ENCODE measurements at places on chromosomes 7 and 10.
A peak's percentile ranks its signal among the peaks of the same experiment; 100 is the strongest.

DNA sequence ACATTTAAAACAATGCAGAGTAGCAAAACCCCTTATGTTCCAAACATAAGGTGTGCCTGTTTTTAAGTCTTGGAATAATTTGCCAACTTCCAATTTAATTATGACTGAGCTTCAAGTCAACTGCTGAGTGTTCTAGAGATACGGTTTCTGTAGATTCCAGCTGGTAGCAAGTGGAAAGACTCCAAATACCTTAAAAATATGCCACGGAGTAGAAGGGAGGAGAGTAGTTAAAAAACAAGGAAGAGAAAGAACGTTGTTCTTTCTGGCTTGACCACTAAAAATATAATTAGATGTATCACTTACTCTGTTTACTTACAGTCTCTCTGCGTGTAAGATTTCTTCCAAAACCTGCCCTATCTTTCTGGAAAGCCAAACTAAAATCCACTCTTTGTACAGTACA, 24.5 kb upstream of the ABLIM1 start:
- DNase-seq = no peak

- DNase-seq = no peak
Observed at GRCh38 chr7:45253368-45253767, 95.8 kb downstream of the RAMP3 start.

DNA sequence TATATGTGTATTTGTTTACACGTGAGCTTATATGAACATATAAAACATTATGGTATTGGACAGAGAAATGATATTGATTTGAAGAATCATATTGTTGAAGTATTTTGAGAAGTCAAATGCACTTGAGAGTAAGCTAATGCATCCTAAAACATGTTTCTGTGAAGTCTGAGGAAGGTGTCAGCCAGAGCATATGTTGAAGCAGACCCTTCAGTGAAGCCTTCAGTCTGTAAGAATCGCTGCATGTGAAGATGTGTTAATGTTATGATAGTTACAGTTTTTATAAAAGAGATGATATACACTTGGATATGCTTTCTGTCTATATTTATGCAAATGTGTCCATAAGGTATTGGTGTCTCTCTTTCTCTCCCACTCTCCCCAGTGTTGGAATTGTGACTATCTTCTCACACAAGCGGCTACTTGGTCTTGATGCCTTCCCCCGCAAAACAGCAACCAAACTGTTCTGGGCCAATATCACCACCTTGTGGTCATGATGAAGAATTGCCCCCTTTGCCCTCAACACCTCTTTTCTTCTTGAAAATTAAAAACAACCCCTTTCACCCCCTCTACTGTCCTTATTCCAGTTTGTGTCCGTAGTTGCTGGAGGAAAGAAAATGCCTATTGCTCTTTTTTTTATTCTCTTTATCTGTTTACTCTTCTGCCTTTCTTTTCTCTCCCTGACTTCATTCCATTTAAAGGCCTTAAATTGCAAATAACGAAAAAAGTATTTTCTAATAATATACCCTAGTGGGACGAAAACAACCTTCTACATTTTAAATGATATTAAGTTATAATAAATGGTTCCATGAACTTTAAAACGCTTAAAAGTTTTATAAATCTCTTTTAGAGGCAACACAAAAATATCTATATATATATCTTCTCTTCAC, 64.9 kb downstream of the IKZF1 start:
- peak; percentile 84 for DNase-seq

- DNase-seq = no peak
Observed at GRCh38 chr10:124057601-124058000, 35.8 kb downstream of the CHST15 start.

- no peak for DNase-seq
Observed at GRCh38 chr7:51019891-51020870, 237.5 kb upstream of the GRB10 start.

- DNase-seq = no peak
Observed at GRCh38 chr10:62585211-62585775, 211.1 kb downstream of the ZNF365 start.

- peak; percentile 23 for DNase-seq
Observed at GRCh38 chr10:15744217-15744865, 24.6 kb upstream of the ITGA8 start.

DNA sequence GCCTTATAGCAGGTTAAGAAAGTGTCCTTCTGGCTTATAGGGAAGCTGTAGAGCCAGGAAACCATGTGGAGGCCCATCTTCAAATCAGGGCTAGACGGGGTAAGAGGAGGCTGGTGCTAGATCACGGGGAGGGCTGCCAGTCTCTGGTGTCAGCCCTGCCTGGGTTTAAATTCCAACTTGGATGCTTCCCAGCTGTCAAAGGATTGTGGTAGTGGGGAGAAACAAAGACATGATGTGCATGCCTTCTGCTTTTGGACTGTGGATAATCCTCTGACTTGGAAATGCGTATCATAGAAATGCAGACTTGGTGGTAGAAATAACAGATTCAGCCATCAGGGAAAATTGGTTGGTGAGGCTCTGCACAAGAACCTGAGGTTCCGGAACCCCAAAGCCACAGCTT, 325.6 kb downstream of the PHTF2 start:
- DNase-seq = no peak

DNA sequence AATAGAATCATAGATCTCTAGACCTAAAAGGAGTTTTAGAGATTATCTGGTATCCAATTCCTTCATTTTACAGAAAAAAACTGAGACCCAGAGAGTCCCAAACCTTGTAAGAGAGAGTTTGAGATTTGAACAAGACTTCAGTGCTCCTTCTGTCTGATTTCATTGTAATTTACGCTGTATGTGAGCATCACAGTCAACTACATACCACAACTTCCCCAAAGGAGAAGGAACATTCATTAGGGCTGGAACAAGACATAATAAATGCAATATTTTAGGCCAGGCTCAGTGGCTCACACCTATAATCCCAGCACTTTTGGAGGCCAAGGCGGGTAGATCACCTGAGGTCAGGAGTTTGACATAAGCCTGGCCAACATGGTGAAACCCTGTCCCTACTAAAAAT, 17.3 kb upstream of the PRKAR2B start:
- DNase-seq = no peak

GRCh38 chr10:89924261-89924660, 222.9 kb downstream of the KIF20B start:
- no peak for DNase-seq

GRCh38 chr10:125079091-125079600, 81.2 kb downstream of the CTBP2 start:
- DNase-seq = no peak

DNA sequence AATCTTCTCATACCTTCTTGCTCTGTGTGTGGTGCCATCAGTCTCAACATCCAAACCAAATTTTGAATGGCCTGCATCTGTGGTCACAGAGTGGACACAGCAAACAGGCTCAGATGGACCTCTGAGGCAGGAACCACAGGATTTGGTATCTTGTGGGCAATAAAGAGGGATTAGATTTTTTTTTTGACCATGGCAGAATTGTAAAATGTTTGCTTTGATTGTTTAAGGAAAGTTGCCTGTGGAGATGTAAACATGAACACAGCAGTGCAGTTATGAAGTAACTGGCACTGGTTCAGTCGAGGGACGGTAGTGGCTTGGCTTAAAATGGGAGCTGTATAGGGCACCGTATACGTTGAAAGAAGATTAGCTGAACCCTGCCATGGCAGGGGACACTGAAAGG, 464.7 kb downstream of the SH2D4B start:
- no peak for DNase-seq

GRCh38 chr7:121285066-121285667, 43.6 kb upstream of the WNT16 start:
- DNase-seq = no peak

GRCh38 chr10:77208684-77209256, 428.8 kb downstream of the KCNMA1 start:
- DNase-seq = no peak

- DNase-seq = no peak
Observed at GRCh38 chr10:112213098-112213823, 29.7 kb upstream of the GPAM start.

DNA sequence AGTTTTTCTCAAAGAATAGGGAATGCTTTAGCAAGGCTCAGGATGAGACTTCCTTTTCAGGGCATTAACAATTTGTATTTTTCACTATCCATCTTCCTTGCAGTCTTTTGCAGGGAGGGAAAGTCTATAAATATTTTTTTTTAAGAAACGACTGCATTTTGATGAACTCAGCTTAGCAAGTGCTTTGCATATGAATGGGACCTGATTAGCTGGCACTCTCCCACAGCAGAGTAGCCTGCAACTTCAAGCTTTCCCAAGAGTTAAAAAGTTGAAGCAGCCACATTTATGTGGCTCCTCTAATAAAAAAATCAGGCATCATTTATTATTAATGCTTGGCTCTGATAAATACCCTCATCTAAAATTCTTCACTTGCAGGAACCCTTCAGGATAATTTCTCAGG, 134.0 kb downstream of the GRID1 start:
- DNase-seq = no peak

- DNase-seq = no peak
Observed at GRCh38 chr7:76202666-76203030, 952 bp downstream of the SRRM3 start.

- DNase-seq = no peak
Observed at GRCh38 chr7:12564996-12565764, 5.3 kb upstream of the SCIN start.

- no peak for DNase-seq
Observed at GRCh38 chr7:95772771-95773581, 622 bp downstream of the DYNC1I1 start.

- DNase-seq = no peak
Observed at GRCh38 chr7:552868-553635, 33.4 kb upstream of the PDGFA start.

DNA sequence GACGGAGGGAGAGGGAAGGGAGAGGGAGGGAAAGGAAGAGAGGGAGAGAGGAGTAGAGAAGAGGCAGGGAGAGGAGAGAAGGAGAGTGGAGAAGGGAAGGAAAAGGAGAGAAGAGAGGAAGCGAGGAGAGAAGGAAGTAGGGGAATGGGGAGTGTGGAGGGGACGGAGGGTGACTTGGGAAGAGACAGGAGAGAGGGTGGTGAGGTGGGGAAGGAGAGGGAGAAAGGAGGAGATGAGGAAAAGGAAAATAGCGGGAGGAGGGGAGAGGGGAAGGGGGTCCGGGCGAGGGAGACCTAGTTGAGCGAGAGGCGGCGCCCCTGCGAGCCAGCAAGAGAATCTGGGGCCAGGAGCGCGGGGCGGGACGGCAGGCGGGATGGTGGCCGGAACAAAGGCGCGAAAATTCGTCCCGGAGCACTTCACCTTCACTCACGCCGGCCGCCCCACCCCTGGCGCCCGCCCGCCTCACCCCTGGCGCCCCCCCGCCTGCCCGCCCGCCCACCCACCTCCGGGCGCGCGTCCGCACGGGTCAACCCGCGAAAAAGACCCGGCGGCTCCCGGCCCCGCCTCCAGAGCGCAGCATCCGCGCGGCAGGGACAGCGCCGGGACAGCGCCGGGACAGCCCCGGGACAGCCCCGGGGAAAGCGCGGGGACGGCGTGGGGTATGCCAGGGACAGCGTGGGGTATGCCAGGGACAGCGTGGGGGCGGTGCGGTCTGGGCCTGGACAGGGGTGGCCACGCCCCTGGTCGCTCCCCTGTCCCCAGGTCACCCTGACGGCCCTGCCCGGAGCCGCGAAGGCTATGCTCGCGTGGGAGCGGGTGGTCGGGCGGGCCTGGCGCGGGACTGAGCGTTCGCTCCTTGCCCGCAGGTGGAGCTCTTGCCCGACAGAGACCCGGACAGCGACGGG, 4.2 kb downstream of the VSTM2A start:
- DNase-seq = no peak

DNA sequence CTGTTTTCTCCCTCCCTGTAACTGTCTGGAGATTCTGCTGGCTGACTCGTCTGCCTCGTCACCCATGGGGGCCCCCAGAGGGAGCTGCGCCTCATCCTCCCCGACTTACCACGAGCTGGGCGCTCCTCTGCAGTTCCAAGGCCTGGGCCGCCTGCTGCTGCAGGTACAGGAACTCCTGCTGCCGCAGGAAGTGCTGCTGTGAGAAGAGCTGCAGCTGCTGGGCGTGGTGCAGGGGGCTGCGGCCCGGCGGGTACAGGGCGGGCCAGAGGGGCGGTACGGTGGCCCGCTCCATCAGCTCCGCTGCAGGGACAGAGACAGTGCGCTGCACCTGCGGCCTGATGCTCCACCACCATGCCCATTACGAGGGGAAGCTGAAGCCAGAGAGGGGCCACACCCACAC, 47.7 kb downstream of the TNRC18 start:
- DNase-seq = peak; percentile 13

GRCh38 chr7:103752995-103753394, 236.5 kb downstream of the RELN start:
- DNase-seq = no peak

GRCh38 chr10:116974456-116975005, 30.5 kb downstream of the SHTN1 start:
- no peak for DNase-seq

GRCh38 chr10:37856881-37857286, 526 bp downstream of the ZNF248 start:
- DNase-seq = peak; percentile 34

GRCh38 chr10:117656385-117657367, 114.1 kb downstream of the EMX2 start:
- DNase-seq = peak; percentile 5

- DNase-seq = peak; percentile 9
Observed at GRCh38 chr10:18238870-18239485, 98.8 kb downstream of the CACNB2 start.

GRCh38 chr10:21813946-21814345, 189.6 kb downstream of the DNAJC1 start:
- DNase-seq = no peak
